Activated CD8-positive, alpha-beta memory T cell treated with anti-CD3 and anti-CD28 coated beads for 48 hours (primary cell): ENCODE measurements at places on chromosomes 1 and 21.
A peak's percentile ranks its signal among the peaks of the same experiment; 100 is the strongest.

GRCh38 chr1:85629532-85629920 lies 49.0 kb downstream of the CCN1 start:
- DNase-seq, result no peak

GRCh38 chr1:32464191-32464715 lies 619 bp upstream of the ZBTB8B start:
- DNase-seq, result no peak

DNA sequence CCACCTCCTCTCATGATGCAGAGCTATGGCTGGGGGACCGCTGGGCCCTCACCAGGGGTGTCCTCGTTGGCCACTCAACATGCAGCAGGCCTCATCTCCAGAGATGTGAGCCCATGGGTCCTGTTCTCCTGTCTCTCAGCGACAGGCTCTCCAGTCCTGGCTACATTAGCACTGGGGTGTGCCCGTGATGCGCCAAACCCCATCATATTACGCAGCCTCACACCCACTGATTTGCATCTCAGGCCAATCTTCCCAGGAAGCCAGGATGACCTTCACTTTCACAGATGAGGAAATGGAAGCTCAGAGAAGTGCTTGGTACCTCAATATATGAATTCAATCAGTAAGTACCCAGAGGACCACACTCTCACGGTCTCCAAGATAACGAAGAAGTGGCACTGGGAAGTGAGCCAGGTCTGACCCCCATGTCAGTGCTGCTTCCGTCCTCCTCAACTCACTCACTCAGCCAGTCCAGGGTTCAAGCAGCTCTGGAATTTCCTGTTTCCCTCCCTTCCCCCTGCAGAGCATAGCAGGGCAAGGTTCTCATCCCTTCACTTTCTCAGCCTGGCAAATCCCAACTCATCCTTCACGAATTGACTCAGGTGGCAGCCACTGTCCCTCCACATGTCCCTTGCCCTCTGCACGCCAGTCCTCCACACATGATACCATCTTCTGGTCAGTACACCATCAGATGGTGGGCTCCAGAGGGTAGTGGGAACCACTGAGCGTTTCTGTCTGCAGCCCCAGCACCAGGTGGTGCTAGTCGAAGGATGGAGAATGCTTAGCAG lies 28.9 kb upstream of the EVA1B start:
- DNase-seq, result no peak

DNA sequence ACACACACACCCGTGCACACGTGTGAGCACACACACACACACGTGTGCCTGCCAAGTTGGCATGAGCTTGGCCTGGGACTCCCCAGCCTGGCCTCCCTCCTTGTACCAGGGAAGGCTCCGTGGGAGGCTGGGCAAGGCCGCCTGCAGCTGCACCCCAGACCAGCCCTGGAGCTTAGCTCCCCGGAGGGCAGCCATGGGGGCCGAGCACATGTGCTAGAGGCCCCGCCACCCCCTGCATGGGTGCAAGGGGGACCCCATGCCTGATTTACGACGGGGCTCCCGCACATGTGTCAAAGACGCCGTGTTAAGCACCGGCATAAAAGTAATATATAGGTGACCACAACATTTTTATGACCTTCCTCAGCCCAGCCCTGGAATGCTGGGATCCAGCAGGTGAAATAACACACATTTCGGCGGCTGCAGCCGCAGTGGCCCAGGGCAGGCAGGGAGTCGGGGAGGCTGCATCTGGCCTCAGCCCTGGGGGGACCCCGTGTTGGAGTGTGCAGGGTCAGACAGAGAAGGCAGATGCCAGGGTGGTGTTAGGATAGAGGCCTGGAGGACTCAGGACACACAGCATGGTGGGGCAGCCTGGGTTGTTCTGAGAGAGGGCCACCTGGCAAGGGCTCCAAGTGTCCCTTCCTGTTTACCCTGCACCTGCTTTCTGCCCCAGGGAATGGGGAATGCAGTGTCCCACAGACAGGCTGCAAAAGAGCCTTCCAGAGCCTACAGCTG lies 56.3 kb downstream of the WNT9A start:
- no peak for DNase-seq

DNA sequence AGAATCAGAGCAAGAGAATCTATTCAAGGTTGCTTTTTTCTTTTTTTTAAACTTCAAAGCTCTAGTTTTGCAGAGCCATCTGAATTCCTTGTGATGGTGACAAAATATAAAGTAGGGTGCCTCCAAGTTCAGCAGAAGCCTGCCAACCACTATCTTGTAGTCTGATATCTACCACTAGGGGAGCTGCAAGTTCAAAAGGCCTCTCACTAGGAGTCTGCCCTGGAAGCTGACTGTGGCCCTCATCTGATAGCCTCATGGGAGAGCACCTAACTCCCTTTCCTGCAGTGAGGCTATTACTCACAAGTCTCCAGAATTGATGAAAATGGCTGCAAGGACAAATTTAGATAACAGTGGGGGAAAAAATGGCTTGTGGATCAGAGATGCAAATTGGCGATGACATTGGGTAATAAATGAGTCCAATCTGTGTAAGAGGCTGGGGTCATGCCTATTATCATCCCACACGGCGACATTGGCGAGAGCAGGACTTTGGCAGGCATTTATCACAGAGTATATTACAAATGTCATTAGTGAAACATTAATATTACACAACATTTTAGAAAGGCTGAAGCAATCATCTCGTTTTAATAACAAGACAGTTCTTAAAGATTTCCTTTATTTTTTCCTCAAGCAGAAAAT lies 10.7 kb upstream of the ZP4 start:
- no peak for DNase-seq

GRCh38 chr1:14822996-14823395 lies 224.5 kb downstream of the KAZN start:
- no peak for DNase-seq

- DNase-seq, result no peak
Measured at GRCh38 chr1:12450090-12450755, 167.8 kb downstream of the DHRS3 start.

GRCh38 chr1:108897865-108898720 lies 21.3 kb downstream of the GPSM2 start:
- no peak for DNase-seq

GRCh38 chr1:28329395-28330153 lies 734 bp downstream of the MED18 start:
- DNase-seq, result peak; percentile 14

- DNase-seq, result no peak
Measured at GRCh38 chr21:45632637-45633251, 10.8 kb upstream of the PCBP3 start.

DNA sequence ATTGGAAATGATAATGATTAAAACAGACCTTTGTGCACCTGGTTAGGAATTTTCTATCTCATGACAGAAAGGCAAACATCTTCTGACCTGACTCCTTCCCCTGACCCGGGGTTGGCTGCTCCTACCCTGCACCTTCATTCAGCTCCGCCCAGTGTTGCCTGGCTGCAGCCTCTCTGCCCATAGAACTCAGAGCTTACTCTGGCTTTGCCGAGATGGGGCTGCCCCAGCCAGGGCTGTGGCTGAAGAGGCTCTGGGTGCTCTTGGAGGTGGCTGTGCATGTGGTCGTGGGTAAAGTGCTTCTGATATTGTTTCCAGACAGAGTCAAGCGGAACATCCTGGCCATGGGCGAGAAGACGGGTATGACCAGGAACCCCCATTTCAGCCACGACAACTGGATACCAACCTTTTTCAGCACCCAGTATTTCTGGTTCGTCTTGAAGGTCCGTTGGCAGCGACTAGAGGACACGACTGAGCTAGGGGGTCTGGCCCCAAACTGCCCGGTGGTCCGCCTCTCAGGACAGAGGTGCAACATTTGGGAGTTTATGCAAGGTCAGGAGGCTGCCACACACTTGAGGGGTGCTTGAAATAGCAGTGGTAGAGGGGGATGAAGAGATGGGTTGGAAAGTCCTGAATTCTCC lies at the start of gene DIO1:
DIO1 (plus strand) TSS at position 189 of the 638 bp plus-strand sequence; CDS start at position 213, 24 bp downstream.
- DNase-seq, result no peak

DNA sequence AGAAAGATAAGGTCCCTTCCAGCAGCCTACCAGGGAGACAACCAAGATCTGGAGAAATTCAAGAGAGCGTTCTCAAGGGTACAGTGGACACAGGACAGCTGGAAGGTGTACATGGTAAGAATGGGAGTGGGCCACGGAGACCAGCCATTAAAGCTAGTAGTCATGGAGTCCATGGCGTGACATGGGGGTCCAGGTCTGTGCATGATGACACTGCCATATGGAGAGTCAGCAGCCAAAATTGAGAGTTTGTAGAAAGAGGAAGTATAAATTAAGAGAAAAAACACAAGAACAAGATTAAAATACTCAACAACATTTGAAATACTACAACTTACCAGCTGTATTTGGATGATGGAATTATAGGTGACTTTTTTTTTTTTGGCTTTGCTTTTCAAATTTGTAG lies 7.9 kb upstream of the LORICRIN start:
- DNase-seq, result no peak

GRCh38 chr21:28336314-28336713 lies 656.4 kb downstream of the LTN1 start:
- DNase-seq, result no peak

DNA sequence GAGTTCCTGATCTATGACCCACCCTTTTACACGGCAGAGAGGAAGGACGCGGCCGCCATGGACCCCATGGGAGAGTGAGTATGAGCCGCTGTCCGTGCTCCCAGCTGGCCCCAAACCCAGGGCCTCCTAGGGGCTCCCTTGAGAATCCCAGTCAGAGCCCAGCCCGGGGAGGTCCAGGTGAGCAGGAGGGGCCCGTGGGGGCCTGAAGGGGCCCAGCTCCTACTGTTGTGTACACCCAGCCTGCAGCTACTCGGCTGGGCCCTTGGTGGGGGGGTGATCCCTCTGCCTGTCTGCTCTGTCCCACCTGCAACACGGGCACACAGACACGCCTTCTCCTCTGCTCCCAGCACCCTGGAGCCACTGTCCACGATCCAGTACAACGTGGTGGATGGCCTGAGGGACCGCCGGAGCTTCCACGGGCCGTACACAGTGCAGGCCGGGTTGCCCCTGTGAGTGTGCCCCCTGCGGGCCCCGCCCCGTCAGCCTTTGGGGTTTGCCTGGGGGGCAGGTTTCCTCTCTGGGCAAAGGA lies 28.6 kb upstream of the LRRC3 start:
- no peak for DNase-seq

DNA sequence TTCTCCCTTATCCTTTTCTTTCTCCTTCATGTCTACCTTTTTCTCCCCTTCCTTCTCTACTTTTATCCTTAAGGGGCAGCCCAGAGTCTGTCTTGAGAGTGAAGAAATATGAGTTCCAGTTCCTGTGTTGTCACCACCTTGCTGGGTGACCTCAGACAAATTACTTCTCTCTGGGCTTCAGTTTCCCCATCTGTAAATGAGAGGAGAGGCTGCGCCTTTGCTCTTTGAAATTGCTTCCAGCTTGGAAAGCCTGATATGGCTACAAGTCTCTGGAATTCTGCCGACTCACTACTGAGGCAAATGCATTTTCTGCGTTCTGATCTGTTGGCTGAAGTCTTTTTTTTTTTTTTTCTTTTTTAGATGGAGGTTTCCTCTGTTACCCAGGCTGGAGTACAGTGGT lies 119.2 kb downstream of the SYF2 start:
- DNase-seq, result no peak

GRCh38 chr1:198858033-198858432 lies 219.2 kb downstream of the PTPRC start:
- no peak for DNase-seq

DNA sequence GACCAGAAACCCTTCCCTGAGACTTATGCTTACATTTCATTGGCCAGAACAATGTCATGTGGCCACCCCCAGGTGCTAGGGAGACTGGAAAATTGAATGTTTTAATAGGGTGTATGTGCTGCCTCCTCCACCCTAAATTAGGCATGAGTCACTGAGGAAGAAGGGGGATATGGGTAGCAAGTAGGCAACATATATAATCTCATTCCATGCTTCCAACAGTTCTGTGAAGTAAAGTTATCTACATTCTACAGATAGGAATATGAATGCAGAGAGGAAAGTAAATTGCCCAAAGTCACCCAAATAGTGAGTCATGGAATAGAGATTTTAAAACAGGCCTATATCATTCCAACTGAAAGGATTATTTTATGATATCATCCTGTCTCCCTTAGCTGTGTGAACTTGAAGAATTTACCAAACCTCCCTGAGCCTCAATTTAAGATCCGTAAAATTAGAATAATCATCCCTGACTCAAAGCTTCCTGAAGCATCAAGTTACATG lies 168.6 kb upstream of the FGGY start:
- DNase-seq, result no peak

DNA sequence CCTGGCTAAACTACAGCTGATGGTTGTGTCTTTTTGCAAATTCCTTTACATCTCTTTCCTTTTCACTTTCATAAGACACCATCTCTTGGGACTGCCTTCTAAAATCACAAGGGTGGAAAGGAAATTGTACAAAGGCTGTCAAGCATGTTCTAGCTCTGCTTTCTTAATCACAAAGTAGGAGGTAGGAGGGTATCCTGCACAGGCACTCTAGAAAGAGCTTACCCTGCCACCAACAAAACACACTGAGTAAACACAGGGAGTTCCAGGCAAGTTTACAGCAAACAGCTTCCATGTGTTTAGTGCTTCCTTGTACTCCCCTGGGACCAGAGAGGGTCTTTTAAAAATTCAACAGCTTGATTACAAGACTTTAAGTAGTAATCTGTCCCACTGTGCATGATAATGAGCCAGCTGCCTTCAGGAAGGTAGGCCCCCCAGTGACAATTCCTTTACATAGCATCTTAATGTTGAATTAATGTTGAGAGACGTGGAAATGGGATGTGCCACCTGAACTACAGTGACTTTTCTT lies 2.4 kb downstream of the PLPP3 start:
- DNase-seq, result no peak

GRCh38 chr1:211478376-211478775 lies 13.6 kb downstream of the RD3 start:
- no peak for DNase-seq

DNA sequence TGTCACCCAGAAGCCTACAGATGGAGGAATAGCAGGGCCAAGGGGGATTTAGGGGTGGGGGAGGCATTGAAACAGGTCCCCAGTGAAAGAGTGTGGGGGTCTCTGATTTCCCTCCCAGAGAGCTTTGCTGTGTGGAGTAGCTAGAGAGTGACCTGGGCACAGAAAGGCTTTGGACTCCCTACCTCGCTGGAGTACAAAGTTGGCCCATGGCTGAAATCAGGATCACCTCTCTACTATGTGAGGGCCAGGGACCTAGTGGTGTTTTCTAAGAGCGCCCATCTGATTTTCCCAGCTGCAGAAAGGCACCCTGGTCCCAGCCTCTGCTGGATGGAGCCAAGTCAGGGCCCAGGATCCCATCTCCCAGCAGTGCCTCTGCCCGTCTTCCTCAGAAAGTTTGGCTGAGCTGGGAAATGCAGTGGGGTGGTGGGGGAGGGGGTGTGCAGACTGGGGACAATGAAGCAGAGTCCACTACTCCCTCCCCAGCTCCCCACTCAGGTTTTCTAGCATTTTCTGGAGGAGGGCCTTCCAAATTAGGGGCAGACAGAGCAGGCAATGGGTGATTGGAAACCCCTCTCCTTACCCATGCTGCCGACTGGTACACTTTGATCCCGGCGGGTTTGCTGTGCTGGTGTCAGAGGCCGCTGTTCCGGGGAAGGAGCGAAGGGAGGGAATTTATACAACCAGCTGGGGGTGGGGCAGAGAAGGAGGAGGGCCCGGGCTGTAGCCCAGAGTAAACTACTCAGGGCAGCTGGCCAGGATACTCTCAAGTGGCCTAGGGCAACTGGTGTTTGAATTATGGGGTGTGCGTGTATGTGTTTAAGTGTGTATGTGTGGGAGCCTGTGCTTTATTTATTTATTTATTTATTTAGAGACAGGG lies at the start of gene SELENBP1:
SELENBP1 (minus strand) TSS at position 648 of the 877 bp plus-strand sequence; CDS start at position 584, 64 bp downstream.
- DNase-seq, result no peak

- no peak for DNase-seq
Measured at GRCh38 chr1:41868241-41868998, 50.3 kb downstream of the HIVEP3 start.

- DNase-seq, result no peak
Measured at GRCh38 chr1:101059945-101060542, 34.5 kb upstream of the DPH5 start.

GRCh38 chr1:2961081-2961480 lies 60.2 kb upstream of the ACTRT2 start:
- DNase-seq, result no peak
